ENCODE measurements at places on chromosomes 7 and 10.

DNA sequence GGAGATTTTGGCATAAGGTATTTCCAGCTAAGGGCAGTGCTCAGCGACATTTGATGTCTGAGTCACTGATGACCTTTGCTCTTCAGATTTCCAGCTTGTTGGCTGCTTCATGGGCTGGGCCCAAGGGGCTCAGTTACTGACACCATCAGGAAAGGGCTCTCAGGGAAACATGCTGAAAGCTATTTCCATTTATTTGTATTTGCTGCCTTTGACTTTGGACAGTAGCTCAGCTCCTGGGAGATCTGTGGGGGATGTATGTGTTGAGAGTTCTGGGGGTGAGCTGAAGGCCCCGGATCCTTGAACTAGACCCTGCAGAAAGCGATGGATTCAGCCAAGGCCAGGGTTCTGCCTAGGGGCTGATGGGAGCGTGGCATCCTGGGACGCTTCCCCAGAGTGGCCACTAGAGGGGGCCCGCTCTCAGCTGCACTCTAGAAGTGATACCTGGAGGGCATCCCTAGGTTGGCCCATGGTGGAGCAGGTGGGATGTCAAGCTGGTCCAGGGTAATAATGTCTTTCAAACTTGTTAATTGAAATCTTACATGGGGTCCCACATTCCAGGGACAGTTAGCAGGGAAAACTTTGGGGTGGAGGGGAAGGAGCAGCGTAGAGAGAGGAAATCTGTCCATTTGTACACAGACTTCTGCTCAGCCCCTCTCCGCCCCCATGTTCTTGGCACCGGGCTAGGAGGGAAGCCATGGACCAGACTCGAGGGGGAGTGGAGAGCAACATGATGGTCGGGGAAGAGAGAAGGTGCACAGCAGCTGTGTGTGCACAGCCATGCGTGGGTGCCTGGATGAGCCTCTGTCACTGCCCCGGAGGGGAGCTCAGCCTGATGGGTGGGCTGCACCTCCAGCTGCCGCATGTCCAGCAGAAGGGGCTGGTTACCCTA, 3.0 kb upstream of the BTBD16 start:
- peak; percentile 47 for DNase-seq

DNA sequence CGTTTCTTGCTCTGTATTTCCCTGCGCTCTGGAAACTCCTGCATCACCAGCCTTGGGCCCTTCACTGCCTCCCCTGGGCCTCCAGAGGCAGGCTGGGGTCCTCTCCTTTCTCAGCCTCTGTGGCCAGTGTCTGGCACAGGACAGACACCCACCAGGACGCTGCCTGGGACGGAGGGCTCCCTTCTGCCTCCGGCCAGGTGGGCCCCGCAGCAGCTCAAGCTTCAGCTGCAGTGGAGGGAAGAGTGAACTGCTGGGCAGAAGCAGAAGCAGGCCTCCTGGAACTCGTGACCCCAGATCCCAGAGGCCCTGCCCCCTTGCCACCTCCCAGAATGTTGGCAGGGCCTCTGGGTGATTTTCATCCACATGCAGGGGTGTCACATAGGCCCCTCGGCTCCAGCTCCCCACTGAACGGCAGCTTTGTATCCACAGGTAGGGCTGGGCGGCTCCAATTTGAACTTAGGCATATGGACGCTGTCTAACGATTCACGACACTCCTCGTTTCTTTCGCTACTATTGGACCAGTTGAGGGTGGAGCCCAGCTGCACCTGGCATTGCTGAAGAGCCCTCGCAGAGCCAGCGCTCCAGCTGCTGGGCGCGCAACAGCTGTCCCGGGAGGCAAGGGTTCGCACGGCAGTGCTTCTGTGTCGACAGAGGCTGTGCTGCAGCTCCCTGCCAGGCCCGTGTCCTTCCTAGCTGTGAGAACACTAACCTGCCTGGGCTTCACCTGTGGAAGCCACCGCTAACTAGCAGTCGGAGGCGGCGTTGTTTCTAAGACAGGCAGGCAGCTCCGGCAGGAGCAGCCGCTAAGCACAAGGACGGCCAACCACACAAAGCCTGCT, 18.4 kb upstream of the GPR146 start:
- no peak for DNase-seq

- DNase-seq = no peak
Observed at GRCh38 chr7:20193873-20194272, 23.3 kb downstream of the MACC1 start.

DNA sequence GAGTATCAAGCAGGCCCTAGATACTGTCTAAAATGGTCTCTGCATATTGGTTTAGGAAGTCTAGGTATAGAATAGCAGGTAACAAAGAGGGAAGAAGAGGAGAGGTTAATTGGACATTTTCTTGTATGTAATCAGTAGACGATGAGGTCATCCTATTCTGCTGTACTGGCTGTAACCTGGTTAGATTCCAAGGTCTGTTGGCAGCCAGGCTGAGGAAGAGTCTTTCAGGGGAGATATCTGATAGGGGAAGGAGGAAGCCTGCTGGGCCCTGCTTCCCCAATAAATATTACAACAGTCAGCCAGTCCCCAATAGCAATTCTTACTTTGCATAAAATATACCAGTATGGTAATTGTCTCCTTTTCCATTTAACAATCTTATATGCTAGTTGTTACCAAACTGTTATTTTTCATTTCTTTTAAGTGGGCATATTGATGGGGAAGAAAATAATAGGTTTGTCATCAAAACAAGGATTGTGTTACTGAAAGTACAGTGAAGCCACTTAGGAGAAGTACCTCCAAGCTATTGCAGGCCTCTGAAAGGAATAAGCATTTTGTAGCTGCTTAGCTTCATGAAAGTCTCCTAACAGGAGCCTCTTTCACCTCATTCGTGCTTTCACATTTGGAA, 186.4 kb downstream of the LRRC4 start:
- DNase-seq = no peak

DNA sequence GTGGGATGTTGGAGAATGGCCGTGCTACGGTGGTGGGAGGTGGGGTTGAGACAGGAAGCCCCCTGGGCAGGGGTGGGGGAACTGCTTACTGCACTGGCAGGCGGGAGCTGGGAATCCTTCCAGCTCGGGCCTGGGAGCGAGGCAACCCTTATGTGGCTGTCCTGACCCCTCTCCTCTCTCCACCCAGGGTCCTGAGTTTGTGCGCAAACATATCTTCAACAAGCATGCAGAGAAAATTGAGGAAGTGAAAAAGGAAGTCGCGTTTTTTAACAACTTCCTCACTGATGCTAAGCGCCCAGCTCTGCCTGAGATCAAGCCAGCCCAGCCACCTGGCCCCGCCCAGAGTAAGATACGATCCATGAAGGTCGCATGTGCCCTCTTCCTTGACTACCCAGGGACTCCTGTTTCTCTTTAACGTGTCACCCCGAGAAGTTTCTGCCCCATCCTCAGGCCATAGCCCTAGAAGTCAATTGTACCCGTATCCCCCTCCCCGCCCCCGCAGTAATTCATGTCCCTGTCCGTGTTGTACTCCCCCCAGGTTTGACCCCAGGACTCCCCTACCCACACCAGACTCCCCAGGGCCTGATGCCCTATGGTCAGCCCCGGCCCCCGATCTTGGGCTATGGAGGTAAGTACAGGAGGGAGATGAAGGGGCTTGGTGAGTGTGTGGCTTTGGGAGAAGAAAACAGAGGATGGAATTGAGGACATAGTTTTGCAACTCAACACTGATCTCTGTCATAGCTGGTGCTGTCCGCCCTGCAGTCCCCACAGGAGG, 1.8 kb downstream of the UFSP1 start:
- DNase-seq = no peak

GRCh38 chr10:73768881-73769280, 13.0 kb upstream of the CHCHD1 start:
- DNase-seq = no peak

GRCh38 chr10:94219829-94220228, 142.9 kb downstream of the NOC3L start:
- no peak for DNase-seq

DNA sequence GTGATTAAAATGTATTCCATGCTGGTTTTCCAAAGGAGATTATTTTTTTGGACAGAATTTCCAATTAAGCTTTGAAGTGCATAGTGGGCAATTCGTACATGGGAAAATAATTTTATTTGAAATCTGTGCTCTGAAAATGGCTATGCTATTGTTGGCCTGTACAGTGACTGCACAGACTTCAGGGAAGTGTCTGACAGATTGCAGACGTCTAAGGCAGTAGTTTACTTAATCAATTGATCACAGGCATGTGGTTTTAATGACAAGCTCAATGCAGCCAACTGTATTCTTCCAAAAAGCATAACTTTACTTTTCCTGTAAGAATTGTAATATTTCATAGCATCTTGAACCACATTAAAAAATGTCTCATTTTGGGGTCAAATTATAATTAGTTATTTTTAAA, 102.0 kb downstream of the SEMA3C start:
- no peak for DNase-seq

DNA sequence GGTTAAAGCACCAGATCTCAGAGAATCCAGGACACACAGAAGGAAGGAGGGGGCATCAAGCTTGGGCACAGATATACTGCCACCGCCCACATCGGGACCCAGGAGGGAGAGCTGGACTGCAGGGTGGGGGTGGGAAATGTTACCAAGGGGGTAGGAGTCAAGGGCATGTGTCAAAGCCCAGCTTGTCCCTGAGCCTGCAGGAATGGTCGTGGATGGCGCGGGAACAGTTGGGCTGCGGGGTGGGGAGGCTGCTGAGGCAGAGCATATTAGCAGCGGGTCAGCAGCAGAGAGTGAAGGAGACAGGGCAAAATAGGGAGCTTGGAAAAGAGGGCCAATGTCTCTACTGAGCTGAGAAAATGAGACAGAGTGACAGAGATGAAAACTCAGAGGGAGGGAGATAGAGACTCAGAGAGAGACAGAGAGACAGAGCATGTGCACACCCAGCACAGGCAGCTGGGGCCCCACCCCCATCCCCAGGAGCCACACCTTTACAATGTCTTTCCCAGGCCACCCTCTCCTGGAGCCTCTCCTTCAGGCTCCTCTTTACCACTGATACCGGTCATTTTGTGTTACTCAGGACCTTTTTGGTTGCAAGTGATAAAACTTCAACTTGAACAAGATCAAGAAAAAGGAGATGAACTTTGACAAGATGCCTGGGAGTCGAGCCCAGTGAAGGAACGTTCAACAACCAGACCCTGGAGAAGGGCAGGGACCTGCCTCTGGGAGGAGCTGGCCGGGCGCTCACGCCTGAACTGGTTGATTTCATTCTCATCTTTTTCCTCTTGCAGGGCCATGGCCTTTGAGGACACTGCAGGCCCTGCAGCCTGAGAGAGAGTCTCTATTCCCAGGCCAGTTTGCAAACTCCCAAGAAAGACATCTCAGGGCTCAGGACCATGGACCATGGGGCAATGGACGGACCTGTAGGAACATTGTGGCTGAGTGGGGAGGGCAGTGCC, 50.0 kb downstream of the AOC1 start:
- DNase-seq = no peak

DNA sequence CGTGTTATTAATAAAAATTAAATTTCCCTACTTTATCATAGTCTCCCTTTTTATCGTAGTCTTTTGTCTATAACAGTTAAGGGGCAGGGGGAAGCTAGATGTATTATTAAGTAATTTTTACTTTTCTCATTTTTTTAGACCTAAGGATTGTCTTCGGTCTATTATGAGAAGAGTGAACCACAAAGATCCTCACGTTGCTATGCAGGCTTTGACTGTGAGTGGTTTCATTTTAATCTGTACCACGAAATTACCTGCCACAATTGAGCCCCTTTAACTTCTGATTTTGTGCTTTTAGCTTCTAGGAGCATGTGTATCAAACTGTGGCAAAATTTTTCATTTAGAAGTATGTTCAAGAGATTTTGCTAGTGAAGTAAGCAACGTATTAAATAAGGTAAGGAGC, 40.6 kb downstream of the STAM start:
- no peak for DNase-seq

GRCh38 chr7:87735360-87735759, 107.2 kb downstream of the RUNDC3B start:
- DNase-seq = no peak

- DNase-seq = no peak
Observed at GRCh38 chr7:116432527-116432916, 67.0 kb upstream of the CAV2 start.

- DNase-seq = no peak
Observed at GRCh38 chr10:21171936-21172541, 274.9 kb upstream of the NEBL start.

GRCh38 chr7:55623617-55624016, 51.3 kb upstream of the VOPP1 start:
- no peak for DNase-seq

- no peak for DNase-seq
Observed at GRCh38 chr10:33414841-33415240, 80.4 kb upstream of the NRP1 start.
